ENCODE measurements at places on chromosomes 12 and 14.

DNA sequence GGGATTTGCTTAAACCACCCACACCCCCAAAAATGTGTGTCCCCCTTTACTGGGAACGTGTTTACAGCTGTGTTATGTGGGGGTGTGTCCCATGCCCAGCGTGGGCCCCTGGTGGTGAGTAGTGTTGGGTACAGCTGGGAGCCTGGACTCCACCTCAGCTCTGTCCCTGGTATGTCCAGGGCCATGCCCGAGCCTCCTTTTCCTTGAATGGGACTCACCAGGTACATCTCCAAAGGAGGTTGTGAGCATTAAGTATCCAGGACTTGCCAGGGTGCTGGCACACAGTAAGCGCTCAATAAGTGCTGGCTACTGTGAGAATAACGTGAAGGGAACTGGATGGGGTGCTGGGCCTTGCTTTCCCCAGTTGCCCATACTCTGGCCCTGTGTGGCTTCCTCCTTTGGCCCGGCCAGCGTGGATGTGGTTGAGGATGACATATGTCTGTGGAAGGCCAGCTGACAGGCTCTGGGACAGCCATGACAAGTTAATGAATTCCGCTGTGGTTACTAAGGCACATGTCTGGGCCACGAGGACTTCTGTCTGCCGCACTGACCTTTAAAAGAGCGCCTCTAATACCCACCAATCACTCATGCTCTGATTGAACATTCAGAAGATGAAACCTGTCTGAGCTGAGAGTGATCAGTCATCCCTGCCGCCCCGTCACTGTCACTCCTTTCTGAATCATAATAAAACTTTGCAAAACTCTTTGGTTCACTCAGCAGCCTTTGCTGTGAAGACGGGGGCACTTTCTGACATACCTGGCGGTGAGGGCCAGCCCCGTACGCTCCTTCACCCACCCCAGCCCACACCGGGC lies 74.7 kb downstream of the DIO3 start:
- DNase-seq, result no peak

GRCh38 chr12:78249578-78249977 lies 418.9 kb downstream of the NAV3 start:
- no peak for DNase-seq

- peak; percentile 90 for DNase-seq
Observed at GRCh38 chr14:52044791-52045522, 23.9 kb downstream of the NID2 start.

- DNase-seq, result no peak
Observed at GRCh38 chr14:21395450-21395849, 11.6 kb upstream of the SUPT16H start.

DNA sequence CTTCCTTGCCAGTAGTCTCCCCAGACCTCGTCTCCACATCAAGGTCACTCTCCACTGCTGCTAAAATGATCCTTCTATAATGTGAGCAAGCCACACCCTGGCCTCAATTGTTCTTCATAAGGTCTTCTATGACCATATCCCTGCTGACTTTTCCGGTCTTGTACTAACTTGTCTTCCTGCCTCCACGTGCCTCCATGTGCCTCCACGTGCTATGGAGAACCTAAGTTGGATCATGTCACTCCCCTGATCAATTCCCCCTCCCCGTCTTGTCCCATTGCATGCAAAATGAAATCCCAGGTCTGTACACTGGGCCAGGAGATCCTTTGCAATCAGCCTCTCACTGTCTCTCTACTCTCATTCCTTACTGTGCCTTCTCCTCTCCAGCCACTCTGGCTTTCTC lies 110.6 kb downstream of the TTC8 start:
- DNase-seq, result no peak

DNA sequence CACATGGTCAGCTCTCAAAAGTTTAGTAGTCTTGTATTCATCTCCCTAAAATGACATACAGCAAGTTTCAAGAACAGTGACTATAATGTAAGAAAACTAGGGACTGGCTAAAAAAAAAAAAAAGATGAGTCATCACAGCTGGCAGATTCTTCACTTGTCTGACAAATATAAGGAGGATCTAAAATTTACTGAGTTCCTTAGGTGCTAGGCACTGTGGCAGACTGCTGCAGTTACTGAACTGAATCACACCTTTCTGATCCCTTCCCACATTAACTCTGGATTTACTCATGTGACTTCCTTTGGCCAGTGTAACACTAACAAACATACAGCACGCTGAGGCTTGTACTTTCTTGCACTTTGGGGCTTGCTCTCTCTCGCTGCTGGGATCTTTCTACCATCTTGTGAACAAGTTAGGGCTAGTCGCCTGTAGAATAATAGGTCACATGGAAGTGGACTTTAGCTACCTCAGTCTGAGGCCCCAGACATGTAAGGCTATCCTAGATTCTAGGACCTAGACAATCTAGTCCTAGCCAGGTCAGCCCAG lies 32.1 kb downstream of the BAZ1A start:
- DNase-seq, result peak; percentile 83
